Activated T-helper 17 cell treated with anti-CD3 and anti-CD28 coated beads, Interleukin-2, amount 50 U/mL, for 72 hours (primary cell): ENCODE measurements at places on chromosomes 2 and 18. TPM values are rescaled to one million over a fixed set of nuclear protein-coding genes. Genes with fewer than 3 reads are reported as not detected.

GRCh38 chr2:145290986-145291385, 771.1 kb upstream of the ZEB2 start:
- ATAC-seq: no peak

DNA sequence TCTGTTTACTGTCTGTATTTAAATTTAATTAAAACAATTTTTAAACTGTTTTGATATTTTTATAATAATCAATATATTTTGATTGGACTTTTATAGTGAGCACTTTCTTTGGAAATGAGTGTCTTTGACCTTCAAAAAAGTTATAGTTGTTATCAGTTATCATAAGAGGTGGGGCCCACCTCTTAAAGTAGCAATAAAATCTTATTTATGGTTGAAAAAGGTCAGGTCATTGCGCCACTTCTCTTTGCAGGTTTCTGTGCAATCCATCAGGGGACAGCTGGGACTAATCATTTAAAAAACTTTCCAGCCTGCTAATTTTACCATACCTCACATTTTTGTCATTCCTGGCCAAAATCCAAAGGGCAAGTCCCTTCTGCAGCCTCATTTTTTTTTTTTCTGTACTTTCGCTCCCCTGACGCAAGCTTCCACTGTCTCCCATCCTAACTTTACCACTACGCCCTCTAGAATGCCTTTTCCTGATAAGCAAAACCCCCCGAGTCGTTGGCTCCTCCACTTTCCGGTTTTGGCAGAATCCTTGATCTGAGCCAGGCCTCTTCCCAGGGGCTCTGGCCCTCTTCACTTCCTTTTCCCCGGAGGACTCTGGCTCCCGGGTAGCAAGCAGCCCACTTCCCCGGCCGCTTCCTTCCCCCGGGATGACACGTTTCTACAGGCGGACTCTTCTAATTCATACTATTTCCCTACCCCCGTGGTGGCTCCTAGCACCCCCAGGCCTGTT, 1.1 kb upstream of the SEH1L start:
- no peak for ATAC-seq

GRCh38 chr2:180001726-180002125, 5.4 kb downstream of the CWC22 start:
- no peak for ATAC-seq

DNA sequence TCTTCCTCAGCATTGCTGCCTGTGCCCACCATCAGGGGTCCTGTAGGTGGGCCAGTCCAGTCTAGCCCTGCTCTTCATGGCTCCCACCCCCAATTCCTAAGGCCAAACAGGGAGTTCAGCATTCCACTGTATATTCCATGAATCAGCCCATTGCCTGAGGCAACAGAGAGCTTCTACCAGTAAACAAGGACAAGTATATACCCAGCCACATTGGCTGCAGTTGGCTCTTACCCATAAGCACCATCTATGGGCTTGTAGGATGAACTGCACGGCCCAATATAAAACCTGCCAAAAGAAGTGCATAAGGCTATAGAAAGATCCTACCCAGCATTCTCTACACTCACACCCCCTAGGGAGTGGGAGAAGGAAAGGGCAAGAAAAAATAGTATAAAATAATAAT, 95.1 kb upstream of the SALL3 start:
- ATAC-seq: no peak

GRCh38 chr2:109422071-109422757, 191.6 kb downstream of the SEPTIN10 start:
- ATAC-seq: no peak

DNA sequence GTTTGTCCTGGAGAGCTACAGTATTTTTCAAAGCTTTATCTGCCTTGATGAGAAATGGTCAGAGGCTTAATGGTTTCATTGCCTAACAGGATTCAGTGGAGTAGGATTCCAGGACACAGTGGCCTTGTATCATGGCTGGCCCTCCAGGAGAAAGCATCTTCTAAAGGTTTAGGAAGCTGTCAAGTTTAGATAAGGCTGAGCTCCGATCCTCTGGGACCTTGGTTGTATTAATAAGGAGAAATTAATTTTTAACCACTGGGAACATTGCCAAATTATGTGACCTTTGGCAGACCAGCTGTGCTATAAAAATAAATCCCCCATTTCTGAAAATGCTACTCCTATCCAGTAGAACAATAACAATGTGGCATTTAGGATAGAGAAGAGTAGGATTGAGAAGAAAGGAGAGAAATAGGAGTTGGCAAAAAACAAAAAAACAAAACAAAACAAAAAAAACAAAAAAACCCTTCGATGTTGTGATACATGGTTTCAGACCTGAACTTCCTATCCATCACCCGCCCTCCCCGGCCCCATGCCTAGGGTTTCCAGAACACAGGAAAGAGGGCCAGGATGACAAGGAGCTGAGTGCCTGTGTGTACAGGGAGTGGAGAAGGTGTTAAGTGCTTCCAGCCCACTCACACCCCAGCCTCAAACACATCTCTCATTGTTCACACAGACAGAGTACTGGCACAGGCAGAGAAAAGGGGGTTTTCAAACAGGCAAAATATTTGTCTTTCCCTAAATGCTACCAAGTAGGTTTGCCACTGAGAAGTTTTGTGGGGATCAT, 6.3 kb downstream of the NRP2 start:
- ATAC-seq: no peak

GRCh38 chr2:112153179-112153490, 14.9 kb downstream of the FBLN7 start:
- no peak for ATAC-seq

DNA sequence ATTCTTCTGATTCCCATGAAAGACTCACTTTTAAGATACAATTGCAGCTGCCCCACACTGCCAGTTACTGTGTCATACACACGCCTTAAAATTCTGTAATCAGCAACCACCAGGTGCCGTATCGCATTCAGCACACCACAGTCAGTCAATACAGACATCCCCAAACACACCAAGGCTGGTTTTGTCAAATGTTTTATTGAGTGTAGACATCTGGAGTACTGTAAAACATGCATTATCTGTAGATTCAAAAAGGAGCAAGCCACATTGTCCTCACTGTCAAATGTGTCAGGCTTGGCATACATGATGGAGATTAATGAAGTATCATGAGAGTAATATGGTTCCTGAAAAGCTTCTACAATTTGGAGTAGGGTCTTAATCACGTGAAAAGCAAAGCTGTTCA, 109.7 kb upstream of the SP3 start:
- no peak for ATAC-seq

MOGAT1 gene
- total RNA-seq: not detected

CHST9 gene
- total RNA-seq: not detected

MROH2A gene
- total RNA-seq: not detected
